ENCODE measurements at places on chromosomes 2 and 18.

- no peak for DNase-seq
Measured at GRCh38 chr2:25606892-25607291, 66.5 kb downstream of the DTNB start.

DNA sequence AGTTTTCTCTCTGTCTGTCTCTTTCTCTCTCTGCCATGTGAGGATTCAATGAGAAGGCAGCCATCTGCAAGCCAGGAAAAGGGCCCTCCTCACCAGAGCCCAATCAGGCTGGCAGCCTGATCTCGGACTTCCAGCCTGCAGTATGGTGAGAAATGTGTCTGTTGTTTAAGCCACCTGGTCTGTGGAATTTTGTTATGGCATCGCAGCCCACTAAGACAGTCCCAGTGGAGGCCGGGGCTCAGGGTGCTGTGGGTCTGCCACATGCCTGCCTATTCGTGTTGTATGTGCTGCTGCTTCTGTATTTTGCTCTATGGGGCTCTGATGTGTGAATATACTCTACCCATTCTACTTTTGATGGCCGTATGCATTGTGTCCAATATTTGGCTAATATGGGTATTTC lies 139.0 kb upstream of the HS6ST1 start:
- DNase-seq, result no peak

- no peak for DNase-seq
Measured at GRCh38 chr2:239212929-239213642, 187.7 kb downstream of the HDAC4 start.

GRCh38 chr2:196987649-196988364 lies 61.3 kb upstream of the PGAP1 start:
- peak; percentile 90 for DNase-seq

DNA sequence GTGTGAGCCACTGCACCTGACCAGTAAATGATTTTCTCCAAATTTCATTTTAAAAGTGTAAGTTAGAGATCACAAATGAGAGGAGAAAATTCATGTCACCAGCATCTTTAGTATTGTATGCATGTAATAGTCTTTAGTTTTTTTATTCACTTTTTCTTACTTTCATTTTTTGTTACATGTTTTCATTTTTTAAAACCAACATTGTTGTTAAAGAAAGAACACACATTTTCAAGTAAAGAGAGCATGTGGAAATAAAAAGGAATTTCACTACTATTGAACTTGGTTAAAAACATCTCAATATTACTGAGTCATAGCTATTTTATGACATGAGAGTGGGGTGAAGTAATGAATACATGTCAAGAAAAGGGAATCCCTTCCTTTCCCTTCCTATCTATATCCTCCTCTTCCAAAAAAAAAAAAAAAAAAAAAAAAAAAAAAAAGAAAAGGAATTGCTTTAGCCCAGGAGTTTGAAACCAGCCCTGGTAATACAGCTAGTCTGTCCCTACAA lies 29.1 kb upstream of the PMAIP1 start:
- no peak for DNase-seq

DNA sequence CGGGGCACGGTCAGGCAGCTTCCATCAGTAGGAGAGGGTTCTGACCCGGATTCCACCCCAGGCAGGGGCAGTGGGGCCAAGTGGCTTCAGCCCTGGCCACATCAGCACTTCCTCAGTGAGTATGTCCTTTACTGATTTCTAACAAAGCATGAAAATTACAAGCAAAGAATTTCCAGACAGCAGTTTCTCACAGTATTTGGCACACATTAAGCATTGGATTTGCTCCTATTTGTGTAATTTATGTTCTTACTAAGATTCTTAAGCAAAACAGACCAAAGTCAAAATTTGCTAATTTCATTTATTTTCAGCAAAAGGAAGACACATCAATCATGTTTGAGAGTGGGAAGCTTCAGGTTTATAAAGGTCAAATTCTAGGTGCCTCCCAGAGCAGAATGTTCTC lies 73.3 kb upstream of the NFATC1 start:
- no peak for DNase-seq

GRCh38 chr2:1973636-1974035 lies 229.3 kb upstream of the PXDN start:
- no peak for DNase-seq

GRCh38 chr18:77144451-77145118 lies 12.0 kb upstream of the MBP start:
- no peak for DNase-seq

- no peak for DNase-seq
Measured at GRCh38 chr18:42654556-42654955, 460.9 kb downstream of the RIT2 start.
